BJ (cell line): ENCODE measurements at places on chromosomes 6 and 20.

- no peak for DNase-seq
Measured at GRCh38 chr6:17622144-17622543, 22.0 kb downstream of the FAM8A1 start.

DNA sequence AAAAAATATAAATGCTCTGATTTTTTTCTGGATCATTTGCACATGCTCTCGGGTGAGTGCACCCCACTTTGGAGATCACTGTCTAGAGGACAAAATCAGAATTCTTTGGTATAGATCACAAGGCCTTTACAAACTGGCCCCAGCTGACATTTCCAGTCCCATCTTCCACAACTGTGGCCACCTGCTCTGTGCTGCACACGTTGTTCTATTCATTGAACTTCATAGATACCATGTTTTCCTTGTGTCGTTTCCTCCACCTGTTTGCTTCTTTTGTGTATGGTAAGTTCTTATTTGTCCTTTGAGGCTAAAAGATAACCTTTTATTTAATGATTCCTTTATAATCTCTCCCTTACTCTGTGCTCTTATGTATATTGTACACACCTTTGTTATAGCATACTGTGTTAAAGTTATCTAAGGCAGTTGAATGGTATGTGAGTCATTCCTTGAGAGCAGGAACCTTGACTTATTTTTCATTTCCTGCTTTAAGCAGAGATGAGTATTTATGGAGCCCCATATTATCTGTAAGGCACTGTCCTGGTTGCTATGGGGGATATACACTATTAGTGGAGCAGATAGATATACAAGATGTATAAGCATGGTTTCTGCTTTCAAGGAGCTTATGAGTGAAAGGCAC is 12.0 kb upstream of the SLC17A5 start:
- no peak for DNase-seq

GRCh38 chr6:34074064-34074742 is 71.7 kb downstream of the GRM4 start:
- DNase-seq, result no peak

DNA sequence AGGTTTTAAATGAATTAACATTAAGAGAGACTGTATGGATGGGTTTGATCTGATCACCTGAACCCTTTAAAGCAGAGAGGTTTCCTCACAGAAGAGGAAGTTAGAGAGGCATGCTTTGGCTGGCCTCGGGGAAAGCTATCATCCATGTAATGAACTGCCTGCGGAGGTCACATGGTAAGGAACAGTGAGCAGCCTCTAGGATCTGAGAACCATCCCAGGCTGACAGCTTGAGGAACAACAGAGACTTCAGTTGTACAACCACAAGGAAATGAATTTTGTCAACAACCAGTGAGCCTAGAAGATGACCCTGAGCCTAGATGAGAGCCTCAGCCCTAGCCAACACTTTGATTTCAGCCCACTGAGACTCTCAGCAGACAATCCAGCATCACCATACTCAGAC is 2.9 kb upstream of the COL21A1 start:
- no peak for DNase-seq

DNA sequence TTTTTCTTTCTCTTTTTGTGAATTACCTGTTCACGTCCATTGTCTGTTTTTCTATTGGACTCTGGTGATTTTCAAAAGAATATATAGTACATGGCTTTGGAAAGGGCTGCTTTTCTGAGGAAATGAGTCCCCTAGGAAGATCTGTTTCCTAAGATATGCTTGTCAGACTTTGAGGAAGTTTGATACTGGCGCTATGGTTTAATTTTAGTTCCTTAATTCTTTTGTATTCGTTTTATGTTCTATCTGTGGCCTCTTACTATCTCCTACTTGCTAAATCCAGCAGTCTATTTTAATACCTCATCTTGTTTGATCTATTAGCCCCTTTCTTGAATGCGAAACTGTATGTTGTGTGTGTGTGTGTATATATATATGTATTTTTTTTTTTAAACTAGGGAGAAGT is 101.9 kb downstream of the LIN28B start:
- DNase-seq, result no peak

- peak; percentile 17 for DNase-seq
Measured at GRCh38 chr6:25297039-25297441, 17.9 kb downstream of the CARMIL1 start.

GRCh38 chr6:56327946-56328727 is 80.8 kb upstream of the COL21A1 start:
- no peak for DNase-seq

DNA sequence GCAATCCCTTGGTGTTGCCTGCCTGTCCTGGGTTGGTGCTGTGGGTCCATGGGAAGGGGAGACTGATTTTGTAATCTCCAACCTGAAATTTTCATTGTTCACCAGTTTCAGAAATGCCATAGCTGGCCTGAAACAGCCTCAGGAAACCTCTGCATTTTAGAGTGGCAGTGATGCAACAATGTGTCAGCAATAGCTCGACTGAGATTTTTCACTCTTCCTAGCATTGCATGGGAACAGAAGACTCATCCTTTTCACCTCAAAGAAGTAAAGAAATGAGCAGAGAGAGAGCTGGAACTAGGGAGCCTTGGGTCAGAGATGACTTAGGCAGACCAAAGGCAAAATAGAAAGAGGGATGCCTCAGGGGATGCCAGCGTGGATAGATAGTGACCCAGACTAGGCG is 23.7 kb upstream of the TMEM14A start:
- no peak for DNase-seq

DNA sequence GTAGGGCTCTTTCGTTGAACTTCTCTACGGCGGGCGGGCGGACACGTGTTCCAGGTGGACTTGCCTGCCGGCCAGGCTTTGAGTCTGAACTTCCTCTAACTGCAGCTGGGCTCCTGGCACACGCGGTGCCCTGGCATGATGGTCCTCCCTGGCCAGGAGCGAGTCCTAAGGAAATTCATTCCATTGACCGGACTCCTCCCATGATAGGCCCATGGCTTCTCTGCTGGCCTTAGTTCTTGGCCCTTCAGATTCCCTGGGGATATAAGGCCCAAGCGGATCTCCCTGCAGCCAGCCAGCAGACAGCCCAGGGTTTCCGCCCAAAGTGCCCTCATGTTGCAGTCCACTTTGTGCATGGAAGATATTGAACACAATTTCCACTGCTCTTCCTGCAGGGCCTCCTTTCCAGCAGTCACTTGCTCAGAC is 39.4 kb downstream of the TBC1D7 start:
- no peak for DNase-seq

DNA sequence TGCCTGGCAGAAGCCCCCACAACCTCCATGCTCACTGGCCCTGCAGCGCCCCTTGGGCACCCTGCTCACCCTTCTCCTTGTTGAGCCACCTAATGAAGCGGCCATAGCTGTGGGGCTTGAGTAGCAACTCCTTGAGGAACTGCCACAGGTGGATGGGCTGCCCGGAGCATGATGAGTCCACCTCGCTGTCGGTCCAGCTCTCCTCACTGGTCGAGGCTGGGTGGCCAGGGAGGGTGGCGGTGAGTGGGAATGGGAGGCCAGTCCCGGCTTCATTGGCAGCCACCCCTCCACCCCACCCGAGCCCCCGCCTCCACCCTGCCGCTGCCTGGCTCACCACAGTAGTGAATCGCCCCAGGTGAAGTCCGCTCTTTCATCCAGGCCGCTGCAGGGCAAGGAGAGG is 16.9 kb downstream of the SPDEF start:
- no peak for DNase-seq

- DNase-seq, result no peak
Measured at GRCh38 chr6:29230666-29231065, 60.0 kb downstream of the OR2J2 start.

DNA sequence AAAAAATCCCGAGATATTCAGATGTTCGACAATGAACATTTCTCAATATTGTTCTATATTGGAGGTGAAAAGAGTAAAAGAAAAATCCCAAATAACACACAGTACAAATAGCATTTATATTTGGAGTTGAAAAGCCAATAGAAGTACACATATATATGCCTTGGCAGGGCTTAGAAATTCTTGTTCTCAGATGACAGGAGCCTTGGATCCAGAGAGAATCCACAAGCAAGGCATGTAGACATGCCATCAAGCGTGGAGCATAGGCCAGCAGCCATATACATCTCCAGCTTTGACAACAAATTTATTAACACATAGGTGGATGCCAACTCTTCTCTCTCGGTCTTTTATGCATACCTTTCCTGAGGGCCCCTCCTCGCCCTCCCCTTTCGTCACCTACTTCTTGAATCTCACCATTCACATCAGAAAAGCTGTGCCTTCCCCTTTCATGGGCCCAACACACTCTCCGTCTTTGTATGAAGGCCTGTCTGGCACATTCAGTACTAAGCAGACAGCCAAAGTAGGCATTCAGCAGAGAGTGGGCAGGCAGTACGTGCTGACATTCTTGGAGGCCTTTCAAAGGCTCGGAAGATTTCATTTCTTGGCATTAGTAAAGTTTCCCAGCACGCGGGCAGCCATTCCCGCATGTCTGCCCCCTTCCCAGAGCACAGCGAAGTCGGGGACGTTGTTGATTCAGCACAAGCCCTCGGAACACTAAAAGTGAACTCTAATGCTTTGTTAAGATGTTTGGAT is 18.2 kb downstream of the NEDD9 start:
- DNase-seq, result no peak

GRCh38 chr6:150652848-150653613 is 53.3 kb downstream of the PLEKHG1 start:
- DNase-seq, result no peak

GRCh38 chr20:36823121-36823520 is 49.6 kb upstream of the DSN1 start:
- DNase-seq, result no peak

DNA sequence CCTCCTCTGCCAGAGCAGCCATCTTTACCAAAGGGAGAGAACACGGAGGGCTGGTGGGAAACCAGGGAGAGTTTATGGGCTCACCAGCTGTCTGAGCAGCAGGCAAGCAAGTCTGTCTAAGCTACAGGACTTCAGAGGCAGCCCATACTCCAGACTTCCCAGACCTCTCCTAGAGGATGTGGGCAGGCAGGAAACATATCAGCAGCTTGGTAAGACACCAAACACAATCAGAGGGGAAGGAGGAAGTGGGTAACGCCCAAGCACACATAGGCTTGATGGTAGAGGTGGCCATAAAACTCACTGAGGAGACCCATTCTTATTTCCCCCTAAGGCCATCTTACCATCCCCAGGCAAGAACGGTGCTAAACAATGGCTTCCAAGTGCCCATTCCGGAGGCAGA is 143.1 kb upstream of the ARID1B start:
- DNase-seq, result no peak

DNA sequence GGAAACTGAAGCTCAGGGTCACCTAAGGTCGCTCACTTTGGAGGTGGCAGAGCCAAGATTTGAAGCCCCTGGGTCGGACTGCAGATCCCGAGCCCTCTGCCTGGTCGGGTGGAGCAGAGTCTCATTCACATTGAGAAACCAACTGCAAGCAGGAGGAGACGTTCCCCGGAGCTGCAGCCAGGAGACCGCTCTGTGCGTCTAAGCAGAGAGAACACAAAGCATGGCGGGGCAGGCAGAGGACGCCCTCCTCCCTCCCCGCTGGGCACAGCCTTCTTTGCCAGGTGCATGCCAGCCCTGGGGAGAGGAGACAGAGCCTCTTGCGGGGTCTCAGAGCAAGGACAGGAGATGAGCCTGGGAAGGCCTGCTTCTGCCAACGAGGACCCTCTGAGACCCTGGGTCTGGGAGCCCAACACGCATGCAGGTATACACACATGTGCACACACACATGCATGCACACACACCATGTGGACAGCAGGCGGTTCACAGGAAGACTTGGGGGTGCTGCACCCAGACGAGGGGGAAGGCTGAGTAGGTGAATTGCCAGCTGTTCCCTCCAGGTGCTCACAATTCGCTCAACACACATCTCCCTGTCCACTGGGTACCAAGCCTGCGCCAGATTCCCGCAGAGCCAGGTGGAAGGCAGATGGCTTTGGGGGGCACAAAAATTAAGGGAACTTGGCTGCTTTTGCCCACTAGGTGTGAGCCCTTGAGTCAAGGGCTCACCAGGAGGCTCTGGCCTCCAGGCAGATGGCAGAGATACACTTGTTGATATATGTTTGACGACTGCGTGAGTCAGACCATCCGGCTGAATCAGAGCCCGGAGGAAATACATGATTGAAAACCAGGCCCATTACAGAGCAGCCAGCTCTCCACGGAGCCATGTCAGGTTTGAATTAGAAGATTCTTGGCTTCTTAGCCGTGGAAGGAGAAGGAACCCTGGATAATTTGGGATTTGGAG is 5.5 kb upstream of the NTSR1 start:
- DNase-seq, result peak; percentile 67

DNA sequence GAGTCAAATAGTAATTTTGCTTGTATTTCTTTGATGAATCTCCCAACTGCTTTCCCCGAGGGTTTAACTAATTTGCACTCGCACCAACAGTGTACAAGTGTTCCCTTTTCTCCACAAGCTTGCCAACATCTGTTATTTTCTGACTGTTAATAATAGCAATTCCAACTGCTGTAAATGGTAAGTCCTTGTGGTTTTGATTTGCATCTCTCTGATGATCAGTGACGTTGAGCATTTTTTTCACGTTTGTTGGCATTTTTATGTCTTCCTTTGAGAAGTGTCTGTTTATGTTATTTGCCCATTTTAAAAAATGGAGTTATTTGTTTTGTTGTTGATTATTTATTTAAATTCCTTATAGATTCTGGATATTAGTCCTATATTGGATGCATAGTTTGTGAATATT is 399.8 kb upstream of the MAN1A1 start:
- DNase-seq, result no peak
